ENCODE measurements at places on chromosomes 16 and 17.

- DNase-seq: no peak
Observed at GRCh38 chr16:27273330-27273669, 4.7 kb upstream of the NSMCE1 start.

DNA sequence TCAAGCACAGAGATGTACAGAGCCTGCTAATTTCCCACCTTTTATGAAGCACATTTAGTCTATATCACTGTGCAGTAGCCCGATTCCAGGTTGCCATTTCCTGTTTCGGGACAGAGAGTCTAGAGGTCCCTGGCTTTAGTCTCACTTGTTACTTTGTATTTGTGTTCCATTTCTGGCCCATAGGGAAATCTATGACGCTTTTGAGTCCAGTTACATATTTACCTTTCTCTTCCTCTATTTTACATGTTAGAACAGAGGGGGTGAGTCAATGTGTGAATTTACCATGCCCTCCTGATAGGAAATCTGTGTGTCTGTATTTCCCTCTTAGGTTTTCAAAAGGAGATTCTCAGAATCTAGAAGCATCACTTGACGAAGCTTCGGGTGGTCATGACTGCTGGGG, 227.1 kb upstream of the ZFHX3 start:
- no peak for DNase-seq

DNA sequence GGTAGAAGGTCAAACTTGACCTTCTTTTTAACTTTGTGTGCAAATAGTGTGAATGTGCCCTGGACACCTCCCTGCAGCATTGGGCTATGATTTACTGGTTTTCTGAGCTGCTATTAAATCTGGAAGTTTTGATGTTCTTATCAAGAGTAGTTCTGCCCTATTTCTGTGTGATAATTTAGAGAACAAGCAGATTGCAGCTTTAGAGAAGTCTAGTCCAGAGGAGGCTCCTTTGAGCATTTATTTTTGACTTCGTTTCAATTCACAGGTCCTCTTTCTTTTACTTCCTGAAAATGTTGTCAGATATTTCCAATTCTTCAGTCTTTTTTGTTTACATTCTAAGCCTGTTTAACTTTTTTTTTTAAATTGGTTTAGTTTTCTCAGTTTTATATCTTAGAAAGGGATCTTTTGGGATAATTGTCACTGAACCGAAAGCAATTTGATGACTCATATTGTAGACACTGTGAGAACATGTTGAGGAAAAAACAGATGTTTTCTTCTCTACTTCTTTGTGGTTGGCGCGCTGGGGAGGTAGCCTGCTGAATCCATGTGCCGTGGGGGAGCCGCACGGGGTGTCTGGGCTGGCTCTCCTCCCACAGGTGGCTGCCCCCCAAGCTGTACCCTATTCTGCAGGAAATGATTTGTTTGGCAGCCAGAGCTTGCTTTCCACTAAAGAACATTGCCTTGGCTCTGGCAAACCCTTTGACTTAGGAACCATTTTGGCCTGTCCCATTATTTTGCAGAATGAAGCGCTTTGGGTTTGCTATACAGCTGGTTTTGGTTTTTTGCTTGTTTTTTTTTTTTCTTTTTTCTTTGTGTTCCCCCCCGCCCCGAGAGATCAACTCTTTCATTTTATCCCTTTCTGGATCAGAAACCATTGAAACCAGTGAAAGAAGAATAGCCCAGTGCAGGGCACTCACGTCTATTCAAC, 53.4 kb downstream of the MFSD11 start:
- peak; percentile 29 for DNase-seq

DNA sequence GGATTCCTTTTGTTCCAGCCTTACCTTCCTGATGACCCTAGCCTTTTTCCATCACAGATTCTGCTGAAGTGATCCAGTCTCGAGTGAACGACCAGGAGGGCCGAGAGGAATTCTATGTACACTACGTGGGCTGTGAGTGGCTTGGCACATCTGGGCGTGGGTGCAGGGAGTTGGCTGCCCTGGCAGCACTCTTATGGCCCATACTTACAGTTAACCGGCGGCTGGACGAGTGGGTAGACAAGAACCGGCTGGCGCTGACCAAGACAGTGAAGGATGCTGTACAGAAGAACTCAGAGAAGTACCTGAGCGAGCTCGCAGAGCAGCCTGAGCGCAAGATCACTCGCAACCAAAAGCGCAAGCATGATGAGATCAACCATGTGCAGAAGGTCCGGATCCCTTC, 2.7 kb downstream of the KAT8 start:
- DNase-seq: no peak

DNA sequence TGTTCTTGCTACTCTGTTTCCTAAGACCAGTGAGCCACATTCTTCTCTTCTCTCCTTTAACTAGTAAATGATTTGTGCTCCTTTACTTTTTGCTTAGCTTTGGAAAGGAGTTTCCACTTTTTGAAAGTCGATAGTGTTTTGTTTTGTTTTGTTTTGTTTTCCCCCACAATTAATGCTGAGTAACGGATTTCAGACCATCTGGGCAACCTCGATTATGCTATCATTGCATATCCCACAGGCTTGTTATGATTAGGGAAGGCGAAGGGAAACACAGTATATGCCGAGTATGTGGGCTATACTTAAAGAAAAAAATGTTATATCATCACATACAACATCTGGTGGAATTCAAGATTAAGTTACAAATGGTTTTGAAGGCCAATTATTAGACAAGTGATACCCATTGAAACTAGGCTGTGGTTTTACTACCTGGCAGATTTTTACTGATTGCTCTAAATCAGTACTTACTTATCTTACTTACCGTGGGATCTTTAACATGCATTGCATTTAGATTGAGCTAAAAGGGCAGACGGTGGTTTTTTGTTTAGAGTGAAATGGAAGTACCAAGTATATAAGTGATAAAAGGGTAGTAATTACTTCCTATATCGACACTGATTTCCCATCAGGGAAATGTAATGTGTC, 361.3 kb upstream of the SOX9 start:
- DNase-seq: peak; percentile 31

GRCh38 chr16:6913566-6913965, 419.1 kb upstream of the RBFOX1 start:
- no peak for DNase-seq

DNA sequence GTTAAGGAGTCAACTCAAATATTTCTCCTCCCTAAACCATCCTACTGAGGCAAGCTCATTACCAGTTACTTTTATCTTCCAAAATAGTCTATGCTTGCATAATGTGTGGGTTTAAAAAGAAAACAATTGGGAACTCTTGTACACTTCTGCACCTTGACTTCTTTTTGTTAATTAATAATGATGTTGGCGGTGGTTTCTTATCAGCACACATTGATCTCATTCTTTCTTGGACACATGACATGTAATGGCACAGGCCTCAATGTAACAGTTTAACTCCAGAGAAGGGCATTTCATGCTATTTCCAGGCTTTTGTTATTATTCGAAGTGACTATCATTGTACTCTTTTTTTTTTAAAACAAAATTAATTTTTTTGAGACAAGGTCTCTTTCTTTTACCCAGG, 7.8 kb downstream of the PLCG2 start:
- no peak for DNase-seq

DNA sequence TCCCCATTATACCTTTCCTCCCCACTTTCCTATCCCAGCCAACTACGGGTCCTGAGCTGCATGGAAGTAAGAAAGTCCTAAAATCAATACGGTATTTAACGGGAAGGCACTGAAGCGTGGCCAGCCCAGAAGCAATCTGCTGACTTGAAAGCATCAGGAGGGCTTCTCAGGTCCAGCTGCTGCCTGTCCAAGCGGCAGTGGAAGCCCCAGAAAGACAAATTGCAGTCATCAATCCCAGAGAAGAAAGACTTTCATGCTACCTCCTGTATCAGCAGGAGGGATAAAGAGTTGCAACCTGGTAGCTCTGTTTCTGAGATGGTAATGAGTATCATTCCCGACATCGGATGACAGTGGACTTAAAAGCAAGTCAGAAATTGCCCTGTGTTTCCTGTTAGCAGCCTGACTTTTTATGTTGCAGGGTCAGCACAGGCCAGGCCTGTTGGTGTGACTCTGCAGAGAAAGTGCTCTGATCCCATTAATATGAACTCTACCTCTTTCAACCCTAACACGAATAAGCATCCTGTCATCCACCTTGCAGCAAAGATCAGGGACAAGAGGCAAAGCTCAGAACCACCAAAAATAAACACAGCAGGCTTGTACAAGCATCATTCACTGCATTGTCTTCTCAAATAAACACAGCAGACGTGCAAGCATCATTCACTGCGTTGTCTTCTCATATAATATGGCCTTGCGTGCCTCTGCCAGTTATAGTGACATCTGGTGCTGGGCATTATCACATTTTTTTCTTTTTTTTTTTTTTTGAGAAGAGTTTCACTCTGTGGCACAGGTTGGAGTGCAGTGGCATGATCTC, 358.6 kb upstream of the CDH11 start:
- no peak for DNase-seq

GRCh38 chr17:57215317-57215716, 41.0 kb upstream of the MSI2 start:
- DNase-seq: peak; percentile 36

DNA sequence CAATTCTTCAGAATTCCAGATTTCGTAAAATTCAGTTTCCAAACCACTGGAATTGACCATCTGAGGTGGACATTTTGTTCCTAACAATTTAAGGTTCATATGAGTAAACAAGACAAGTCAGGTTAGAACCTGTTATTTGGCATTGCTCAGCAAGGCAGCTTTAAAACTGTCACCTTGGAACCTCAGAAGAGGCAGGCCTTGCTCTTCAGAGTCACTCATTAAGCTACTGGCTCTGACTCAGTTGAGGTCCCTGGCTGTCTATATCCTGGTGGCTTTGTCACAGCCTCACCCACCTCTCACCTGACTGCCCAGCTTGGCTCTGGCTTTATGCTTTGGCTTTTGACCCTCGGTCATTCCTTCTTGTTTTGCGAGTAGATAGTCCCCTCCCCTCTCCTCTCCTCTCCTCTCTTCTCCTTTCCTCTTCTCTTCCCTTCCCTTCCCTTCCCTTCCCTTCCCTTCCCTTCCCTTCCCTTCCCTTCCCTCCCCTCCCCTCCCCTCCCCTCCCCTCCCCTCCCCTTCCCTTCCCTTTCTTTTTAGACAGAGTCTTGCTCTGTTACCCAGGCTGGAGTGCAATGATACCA, 238.4 kb downstream of the SHISA9 start:
- DNase-seq: no peak

DNA sequence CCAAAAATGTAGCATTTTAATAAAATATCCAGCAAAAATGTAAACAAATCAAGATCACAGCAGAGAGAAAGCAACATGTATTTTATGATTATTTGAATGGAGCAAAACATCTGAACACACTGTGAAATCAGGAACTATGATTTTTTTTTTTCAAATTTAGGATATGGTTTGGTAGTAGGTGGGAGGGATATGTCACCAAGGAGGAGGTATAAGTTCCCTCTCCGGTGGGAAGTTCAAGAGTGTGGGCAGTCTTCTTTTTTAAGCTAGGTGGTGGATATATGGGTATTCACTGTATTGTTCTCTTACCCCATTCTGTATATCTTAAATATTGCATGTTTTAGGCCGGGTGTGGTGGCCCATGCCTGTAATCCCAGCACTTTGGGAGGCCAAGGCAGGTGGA, 10.2 kb downstream of the CDR2 start:
- DNase-seq: no peak

GRCh38 chr17:32525122-32525521, 38.3 kb downstream of the CDK5R1 start:
- peak; percentile 79 for DNase-seq

- DNase-seq: no peak
Observed at GRCh38 chr17:81118308-81119221, 46.7 kb upstream of the PVALEF start.

DNA sequence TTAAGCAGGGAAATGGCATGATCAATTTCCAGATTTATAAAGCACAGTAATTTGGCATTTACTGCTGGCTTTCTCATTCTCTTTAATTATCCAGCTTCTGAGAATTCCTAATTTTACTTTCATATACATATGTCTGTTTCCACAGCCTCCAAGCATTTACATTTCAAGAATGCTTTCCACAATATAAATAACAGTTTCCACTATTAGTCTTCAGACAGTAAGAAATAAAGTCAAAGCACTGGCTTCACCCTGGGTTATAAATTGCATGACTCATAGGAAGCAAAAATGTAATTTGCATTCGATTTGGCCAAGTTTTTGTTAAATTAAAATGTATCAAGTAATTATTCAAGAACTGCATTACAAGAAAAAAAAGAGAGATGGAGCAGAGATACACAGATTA, 53.5 kb downstream of the MPHOSPH6 start:
- peak; percentile 11 for DNase-seq

GRCh38 chr16:66422366-66422765, 4.7 kb upstream of the BEAN1 start:
- DNase-seq: no peak

DNA sequence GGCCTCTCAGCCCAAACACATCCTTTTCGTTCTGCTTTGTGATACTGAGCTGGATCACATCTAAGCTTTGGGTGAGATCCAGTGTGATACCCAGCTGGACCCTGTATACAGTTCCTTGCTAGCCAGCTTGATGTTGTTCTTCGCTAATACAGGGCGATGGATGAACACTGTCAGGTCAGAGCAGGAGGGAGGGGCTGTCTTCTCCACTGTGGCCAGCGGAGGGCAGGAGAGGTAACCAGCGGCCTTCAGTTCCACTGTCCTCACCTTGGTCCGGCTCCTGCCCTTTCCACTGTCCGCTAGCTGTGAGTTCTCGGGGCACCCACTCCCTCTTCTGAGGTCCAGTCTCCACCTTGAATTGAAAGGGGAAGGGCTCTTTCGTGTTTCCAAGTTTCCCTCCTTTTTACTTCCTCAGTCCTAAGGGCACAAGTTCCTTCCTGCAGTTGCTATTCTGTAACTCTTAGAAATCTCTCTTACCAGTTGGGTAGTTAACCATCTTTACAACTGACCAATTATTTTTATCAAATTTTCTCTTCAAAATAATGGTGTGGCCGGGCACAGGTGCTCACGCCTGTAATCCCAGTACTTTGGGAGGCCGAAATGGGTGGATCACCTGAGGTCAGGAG, 3.0 kb upstream of the ZNF213 start:
- peak; percentile 25 for DNase-seq

DNA sequence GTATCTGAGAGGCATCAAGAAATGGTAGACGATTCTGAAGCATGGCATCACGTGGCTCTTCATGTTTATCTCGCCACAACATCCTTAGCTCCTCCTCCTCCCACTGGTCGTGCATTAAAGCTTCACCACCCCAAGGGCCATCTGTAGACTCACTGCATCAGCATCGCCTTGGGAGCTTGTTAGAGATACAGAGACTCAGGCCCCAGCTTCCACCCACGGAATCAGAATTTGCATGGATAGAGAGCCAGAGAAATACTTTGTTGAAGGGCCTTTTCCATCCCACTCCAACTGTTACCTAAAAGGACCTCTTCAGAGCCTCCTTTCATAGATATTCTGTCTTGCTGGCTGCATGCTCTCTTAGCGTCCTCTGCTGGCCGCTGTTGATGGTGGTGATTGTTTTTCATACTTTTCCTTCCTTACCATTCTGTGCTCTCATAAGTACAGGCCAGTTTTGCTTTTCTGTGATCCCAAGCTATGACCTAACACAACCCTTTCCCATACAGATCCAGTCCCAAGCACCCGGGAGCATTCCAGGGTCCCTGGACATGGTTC, 1049.4 kb upstream of the EEF2KMT start:
- DNase-seq: no peak

GRCh38 chr17:82851381-82851780, 11.6 kb upstream of the ZNF750 start:
- DNase-seq: no peak

All from fibroblast of lung (primary cell).